HAP-1 (cell line): ENCODE measurements at places on chromosomes 3 and 15.

GRCh38 chr15:89768071-89768500, 8.0 kb upstream of the MESP2 start:
- DNase-seq = no peak

DNA sequence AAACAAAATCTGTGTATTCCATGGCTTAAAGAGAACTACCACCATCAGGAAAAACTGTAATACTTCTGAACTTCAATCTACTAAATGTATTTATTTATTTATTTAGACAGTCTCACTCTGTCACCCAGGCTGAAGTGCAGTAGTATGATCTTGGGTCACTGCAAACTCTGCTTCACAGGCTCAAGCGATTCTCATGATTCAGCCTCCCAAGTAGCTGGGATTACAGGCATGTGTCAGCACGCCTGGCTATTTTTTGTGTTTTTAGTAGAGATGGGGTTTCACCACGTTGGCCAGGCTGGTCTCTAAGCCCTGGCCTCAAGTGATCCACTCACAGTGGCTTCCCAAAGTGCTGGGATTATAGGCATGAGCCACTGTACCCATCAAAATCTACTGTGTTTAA, 202.3 kb upstream of the POU1F1 start:
- no peak for DNase-seq

DNA sequence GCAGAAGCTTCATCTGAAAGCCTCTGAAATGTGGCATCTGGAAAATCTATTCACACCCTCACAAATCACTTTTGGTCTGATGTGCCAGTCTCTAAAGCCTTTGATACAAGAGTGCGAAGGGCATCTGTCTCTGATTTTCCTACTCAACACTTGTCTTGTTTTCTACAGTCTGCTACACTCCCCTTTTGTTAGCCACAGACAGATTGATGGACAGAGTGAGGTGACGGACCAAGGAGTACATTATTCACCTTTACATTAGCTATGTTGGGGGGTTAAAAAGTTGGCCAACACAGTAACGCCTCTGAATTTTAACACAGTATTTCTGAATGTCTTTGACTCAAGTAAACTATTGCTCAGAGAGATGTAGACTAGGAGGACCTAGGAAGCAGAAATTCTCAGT, 63.1 kb downstream of the TNIK start:
- no peak for DNase-seq

DNA sequence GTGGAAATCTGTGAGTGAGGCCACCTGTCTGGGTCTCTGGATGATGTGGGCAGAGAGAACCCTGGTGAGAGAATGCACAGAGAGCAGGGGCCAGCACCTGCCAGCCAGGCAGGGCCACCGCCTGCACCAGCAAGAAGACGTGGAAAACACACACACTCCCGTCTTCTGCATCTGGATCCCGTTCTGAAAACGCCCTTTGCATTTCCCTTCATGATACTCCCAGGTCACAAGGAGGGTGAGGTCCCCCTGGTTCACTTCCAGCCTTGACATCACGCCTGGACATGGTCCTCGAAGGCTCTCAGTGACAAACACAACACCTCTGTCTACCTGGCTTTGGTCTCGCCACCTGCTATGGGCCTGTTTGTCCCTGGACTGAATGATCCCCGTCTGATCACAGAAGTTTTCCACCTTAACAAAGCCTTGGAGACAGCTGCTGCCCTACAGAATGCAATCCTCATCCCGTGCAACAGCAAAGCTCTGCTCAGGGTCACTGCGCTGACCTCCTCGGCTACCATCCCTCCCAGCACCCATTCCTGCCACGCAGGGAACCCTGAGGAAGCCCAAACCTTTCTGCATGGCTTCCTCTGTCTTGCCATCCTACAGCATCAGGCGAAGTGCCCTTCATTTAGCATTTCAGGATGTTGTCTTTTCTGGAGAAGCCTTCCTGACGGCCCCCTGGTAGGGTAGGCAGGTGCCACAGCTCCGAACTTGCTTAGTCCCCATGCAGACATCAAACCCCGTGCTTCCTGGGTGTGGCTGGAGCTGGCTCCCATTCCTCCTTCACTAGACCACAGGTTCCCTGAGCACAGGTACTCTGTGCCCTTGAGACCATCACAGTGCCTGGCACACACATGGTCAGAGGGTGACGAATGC, 122.5 kb downstream of the ATP10A start:
- DNase-seq = no peak

DNA sequence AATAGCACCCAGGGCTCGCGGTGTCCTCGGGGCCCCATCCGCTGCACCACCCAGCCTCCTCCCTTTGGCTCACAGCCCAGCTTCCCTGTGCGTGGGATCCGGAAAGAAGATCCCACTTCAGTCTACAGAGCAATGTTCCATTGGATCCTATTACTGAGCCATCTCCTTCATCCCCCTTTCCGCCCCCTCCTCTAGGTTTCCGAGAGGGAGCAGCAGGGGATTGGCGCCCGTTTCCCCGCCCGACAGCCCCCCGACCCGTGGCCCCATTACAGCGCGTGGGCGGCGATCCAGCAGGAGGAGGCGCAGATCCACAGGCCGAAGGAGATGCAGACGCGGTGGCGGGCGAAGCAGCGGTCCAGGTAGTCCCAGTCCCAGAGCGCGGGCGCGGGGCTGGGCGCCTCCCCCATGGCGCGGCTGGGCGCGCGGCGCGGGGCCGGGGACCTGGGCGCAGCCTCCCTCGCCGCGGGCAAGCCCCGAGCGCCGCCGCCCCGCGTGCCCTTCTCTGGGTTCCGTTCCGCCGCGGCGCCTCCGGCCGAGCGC, 340 bp downstream of the TMEM44 start:
- DNase-seq = peak; percentile 8

DNA sequence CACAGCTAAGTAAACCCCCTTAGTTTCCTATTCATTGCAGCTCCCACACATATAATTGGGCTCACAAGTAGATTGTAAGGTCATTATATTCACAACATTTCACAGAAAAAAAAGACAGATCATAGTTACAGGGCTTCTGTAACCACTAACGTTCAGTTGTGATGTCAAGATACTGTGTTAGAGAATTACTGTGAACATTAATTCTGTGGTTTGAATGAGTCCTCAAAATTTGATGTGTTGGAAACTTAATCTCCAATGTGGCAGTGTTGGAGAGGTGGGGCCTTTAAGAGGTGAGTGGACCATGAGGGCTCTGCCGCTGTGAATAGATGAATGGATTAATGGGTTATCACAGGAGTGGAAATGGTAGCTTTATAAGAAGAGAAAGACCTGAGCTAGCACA, 21.3 kb downstream of the GRK7 start:
- no peak for DNase-seq

DNA sequence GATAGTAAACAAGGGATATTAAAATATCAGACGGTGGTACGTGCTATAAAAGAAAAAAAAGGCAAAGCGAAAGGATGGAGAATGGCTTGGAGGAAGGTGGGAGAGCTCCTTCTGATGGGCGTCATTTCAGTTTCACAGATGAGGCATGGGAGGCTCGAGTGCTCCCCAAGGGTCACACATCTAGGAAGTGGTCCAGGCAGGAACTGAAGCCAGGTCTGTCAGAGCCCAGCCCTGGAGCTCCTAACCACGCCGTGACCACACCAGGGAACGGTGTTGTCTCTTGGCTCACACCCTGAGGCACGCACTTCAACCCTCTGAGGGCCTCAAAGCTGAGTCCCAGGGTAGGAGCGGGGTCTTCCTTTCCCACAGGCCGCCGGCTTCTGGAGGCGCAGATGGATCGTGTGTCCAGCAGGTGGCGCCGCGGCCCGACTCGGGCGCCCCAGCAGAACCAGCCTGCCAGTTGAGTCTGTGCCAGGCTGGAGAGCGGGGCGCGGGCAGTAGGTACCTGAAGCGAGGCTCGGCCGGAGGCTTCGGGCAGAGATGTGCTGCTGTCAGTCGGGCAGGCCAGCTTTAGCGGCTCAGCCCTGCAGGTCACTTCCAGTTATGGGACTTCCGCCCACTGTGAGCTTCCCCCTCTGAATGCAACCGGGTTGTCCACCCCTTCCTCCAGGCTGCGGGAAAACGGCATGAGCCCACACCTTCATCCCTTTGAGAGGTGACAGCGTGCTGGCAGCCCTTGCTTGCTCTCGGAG, 68.1 kb downstream of the SLC6A1 start:
- DNase-seq = peak; percentile 20

- peak; percentile 53 for DNase-seq
Observed at GRCh38 chr3:76679541-76679940, 360.4 kb upstream of the ROBO2 start.

DNA sequence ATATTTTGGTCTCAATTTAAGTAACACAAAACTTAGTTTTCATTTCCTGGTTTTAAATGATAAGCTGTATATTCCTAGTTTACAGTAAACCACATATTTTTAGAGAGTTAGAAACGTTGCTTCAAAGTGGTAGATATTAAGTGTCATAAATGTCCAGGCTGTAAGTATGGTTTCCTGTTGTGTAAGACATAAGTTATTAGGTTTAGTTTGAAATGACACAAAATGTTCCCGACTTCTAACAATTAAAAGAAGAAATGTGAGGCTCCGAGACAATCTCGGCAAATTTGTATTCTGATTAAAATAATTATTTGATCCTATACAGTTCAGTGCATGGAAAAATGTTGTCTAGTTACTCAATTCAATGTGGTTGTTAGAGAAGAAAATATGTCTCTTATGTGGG, 387.3 kb downstream of the EPHA3 start:
- DNase-seq = no peak

DNA sequence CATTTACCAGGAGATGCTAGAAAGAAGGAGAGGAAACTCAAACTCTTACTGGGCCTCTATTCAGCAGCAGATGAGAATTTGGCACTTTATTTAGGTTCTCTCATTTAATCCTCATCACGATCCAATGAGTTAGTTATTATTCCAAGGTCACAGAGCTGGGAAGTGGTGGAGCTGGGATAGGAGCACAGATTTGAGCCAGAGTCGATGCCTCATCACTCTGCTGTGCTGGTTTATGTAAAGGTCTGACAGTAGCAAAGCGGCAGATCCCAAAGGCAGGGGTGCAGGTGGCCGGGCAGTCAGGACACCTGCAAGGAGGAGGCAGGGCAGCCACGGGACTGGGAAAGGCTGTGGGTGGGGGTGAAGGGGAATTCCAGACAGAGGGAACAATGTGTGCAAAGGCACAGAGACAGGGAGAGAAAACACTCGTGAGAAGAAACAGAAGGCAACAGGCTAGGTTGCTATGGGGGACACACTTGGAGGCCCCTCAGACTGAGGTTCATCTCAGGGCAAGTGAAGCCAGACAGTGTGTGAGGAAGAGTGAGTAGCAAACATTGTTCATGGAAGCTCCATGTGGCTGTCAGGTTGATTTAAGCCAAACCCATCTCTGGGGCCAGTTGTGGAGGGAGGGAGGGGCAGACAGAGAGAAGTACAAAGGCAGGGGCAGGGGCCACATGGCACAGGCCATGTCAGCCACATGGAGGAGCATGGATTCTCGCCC, 26.8 kb downstream of the RAB6B start:
- no peak for DNase-seq

DNA sequence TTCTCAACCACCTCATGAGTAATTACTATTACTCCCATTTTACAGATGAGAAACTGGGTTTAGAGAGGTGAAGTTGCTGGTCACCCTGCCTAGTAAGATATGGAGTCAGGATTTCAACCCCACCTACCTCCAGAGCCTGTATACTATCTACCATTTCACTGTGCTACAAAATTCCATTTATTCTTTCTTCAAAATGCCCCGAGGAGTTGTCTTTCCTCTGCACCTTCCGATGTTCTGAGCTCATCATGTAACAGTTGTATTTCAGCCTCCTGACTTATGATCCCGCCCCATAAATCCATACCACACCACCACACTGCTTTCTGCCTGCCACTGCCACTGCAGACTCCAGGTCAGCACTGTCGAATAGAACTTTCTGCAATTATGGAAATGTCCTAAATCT, 71.3 kb upstream of the SLC25A36 start:
- no peak for DNase-seq

- DNase-seq = no peak
Observed at GRCh38 chr3:140270329-140270728, 335.3 kb downstream of the CLSTN2 start.

DNA sequence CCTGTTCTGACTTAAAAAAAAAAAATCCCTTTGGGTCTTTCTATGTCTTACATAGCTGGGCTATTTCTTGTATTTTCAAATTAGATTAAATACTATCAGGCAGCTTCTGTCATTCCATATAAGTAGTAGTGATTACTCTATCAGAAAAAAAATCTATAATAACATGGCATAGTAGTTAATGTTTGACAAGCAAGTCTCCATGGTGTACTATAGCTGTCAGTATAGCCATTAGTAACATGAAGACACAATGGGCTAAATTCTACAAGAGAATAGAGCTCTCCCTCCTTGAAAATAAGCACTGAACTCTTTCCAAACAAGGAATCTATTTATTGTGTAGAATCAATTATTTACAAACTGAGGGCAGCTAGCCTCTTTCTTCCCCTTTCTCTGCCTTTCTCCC, 19.4 kb upstream of the VEPH1 start:
- DNase-seq = no peak

GRCh38 chr3:37943631-37944314, 46.8 kb upstream of the VILL start:
- no peak for DNase-seq

DNA sequence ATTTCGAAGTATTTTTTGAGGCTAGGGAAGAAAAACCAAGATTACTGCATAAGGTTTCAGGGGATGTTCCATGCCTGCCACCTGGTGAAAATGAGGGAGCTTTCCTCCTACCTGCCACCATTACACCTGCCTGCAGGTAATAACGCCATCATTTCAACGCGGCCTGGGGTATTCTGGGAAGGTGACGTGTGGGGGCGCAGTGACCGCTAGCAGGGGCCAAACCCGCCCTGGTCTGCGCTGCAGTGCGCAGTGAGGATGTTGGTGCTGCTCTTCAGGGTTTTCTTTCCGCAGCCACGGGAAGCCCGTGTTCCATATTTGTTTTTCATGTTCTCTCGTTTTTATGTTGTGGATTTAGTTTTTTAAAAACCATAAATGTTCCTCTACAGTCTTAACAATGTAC, 37.4 kb upstream of the SNRPN start:
- DNase-seq = no peak
